SIG-M5 (cell line): ENCODE measurements at places on chromosomes 6 and 20.

DNA sequence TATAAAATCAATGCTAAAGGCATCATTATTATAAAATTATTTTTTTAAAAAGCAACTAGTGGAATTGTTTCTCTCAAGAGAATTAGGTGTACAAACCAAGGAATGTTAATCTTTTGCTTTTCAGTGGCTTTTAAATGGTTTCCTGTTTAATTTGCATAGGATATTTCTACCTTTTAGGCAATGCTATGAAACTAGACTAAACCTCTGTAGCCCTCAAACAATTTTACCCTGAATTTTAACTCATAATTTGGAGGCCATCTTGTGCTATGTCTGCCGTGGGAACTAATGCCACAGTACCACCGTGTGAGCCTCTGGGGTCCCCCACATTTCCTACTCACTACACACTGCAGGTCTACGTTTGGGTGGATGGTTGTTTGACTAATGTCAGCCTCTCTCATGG lies 20.6 kb downstream of the PHACTR2 start:
- no peak for DNase-seq

- no peak for DNase-seq
These were observed 35.8 kb downstream of the TBX18 start for GRCh38 chr6:84728602-84729001.

DNA sequence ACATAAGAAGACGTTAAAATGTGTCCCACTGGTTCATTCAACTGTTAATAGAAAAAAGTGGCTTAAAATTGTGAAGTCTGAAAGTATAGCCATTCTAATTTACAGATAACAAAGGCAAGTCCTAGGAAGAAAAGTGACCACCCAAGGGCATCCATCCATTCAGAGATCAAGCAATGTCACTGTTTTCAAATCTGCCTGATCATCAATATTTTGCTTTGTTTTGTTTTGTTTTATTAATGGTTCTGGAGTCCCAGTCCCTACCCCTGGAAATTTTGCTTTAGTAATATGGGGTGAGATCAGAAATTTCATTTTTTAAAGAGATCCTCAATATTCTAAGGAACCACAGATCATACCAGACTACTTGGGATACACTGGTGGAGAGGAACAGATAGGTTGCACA lies 17.3 kb downstream of the KIAA0408 start:
- no peak for DNase-seq

GRCh38 chr20:20847814-20848213 lies 135.4 kb upstream of the RALGAPA2 start:
- DNase-seq = no peak

DNA sequence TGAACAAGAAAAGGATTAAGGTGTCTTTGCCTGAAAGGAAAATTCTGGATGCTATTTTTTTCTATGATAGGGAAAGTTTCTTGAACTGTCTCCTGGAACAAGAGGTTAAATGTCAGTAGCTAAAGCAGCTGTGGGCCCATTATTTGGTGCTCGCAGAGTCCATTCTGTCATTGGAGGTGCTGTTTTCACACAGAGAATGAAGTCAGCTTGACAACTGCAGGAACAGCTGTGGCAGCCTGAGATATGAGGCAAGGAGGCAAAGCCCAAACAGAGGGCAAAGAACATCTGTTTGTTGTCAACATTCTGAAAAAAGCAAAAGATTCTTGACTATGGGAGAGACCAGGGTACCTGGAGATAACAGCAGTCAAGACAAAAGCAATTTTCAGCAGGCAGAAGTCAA lies 548.2 kb downstream of the KIF16B start:
- DNase-seq = no peak

- DNase-seq = no peak
These were observed 196.0 kb downstream of the MYLK4 start for GRCh38 chr6:2554651-2555260.

- no peak for DNase-seq
These were observed 220.4 kb downstream of the FARS2 start for GRCh38 chr6:5481750-5482149.

- no peak for DNase-seq
These were observed 140.1 kb upstream of the SNX9 start for GRCh38 chr6:157682856-157683481.

DNA sequence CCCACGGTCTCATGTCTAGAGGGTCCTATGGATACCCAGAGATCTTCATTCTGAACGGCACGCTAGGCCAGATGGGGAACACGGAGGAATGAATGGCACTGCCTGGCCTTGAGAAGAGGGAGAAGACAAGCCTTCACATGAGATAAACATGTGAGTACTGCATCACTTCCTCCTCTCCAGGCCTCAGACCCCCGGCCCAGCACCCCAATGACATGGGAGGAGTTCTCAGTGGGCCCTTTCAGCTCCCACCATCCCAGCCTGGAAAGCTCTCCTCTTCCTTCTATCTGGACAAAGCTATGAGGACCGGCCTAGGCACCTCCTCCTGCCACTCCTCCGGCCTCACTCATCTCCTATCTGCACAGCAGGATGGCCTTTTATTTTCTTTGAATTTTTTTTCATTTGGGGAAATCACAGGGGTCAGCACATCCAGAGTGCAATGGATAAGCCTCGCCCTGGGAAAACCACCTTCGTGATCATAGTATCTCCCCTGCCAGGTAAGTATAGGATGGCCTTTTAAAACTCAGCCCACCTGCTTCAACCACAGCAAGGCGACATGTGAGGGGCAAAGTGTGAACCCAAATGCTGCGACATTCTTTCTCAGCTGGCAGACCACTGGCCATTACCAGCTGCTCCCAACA lies 39.2 kb upstream of the CDKN1A start:
- DNase-seq = no peak

GRCh38 chr6:10434235-10434634 lies 19.4 kb upstream of the TFAP2A start:
- no peak for DNase-seq

DNA sequence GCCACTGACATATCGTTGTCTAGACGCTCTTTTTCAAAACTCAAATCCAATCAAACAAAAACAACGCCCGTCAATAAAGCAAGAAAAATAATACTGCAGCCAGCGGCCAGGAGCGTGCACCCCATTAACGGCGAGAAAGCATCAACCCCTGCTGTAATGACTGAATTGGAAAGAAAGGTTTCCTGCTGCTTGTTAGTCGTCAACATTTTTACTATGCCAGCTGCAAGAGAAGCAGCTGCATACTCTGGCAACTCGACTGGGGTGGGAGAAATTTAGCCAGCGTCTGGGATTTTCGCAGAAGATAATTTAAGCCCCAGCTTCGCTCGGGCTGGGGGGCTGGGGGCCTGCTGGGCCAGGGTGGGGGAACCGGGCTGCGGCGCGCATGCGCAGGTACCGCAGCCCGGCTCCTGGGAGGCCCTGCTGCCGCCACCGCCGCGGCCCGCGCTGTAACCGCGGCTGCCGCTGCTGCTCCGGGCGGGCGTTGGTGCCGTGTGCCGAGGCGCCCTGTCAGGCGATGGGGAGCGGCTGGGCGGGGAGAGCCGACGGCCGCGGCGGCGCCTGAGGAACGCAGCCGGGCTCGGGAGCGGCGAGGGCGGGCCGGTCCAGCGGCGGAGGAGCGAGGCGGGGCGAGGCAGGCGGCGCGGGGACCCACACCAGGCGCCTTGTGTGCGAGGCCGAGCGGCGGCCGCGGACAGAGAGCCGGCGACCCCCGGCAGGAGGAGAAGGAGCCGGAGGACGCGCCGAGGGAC lies 732 bp upstream of the STXBP5 start:
- DNase-seq = no peak

GRCh38 chr6:54327631-54328030 lies 19.4 kb downstream of the TINAG start:
- no peak for DNase-seq

DNA sequence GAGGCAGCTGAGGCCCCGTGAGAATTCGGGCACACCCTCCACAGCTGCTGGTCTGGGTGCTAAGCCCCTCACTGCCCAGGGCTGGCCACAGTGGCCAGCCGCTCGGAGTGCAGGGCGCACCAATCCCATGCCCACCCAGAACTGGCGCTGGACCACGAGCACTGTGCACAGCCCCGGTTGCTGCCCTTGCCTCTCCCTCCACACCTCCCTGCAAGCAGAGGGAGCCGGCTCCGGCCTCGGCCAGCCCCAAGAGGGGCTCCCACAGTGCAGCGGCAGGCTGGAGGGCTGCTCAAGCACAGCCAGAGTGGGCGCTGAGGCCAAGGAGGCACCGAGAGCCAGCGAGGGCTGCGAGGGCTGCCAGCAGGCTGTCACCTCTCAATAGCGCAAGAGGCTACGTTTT lies 35.0 kb downstream of the CGA start:
- DNase-seq = no peak

DNA sequence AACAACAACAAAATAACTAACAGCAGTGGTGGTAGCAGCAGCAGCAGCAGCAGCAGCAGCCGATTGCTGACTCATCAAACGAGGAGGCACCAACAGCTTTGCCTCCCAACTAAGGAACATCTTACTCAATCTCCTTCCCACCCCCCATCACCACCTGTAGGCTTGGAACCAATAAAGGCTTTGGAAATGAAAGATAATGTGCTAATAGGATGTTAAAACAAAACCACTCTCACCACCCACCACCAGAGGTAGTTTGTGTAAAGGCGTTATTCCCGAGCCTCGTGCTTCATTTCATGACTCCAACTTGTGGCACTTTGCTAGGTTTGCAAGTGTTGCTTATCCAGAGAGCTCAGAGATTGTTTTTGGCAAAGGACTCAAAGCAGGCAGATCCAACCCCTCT lies 346.5 kb downstream of the CD83 start:
- DNase-seq = no peak

GRCh38 chr20:51154708-51155690 lies 132.1 kb upstream of the KCNG1 start:
- no peak for DNase-seq

DNA sequence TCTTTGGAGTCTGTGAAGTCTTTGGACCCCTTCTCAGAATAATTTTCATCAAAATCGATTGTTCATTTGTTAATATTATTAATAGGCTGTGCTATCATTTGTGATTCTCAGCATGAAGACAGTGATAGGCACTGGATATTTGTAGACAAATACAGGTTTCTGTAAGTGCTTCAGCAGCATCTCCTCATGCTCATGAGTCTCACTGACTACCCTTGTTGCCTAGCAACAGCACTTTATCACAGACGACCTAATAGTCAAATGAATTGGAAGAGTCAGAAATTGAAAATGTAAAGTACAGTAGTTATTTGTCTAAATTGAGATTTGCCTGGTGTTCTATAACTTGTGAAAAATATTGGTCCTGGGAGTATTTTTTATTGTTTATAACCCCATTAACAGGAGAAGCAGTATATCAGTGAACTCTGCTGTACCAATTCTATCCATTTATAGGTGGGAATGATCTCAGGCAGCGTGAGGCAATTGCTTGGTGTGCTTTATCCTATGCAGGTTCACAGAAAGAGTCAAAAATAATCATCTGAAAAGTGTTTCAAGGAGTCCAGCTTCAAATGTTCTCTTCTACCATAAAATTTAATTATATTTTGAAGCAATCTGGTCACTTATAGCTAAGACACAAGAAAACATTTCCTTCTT lies 684.6 kb downstream of the RFPL4B start:
- no peak for DNase-seq

DNA sequence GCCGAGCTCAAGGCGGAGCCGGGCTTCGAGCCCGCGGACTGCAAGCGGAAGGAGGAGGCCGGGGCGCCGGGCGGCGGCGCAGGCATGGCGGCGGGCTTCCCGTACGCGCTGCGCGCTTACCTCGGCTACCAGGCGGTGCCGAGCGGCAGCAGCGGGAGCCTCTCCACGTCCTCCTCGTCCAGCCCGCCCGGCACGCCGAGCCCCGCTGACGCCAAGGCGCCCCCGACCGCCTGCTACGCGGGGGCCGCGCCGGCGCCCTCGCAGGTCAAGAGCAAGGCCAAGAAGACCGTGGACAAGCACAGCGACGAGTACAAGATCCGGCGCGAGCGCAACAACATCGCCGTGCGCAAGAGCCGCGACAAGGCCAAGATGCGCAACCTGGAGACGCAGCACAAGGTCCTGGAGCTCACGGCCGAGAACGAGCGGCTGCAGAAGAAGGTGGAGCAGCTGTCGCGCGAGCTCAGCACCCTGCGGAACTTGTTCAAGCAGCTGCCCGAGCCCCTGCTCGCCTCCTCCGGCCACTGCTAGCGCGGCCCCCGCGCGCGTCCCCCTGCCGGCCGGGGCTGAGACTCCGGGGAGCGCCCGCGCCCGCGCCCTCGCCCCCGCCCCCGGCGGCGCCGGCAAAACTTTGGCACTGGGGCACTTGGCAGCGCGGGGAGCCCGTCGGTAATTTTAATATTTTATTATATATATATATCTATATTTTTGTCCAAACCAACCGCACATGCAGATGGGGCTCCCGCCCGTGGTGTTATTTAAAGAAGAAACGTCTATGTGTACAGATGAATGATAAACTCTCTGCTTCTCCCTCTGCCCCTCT lies 1.1 kb downstream of the CEBPB start:
- no peak for DNase-seq

DNA sequence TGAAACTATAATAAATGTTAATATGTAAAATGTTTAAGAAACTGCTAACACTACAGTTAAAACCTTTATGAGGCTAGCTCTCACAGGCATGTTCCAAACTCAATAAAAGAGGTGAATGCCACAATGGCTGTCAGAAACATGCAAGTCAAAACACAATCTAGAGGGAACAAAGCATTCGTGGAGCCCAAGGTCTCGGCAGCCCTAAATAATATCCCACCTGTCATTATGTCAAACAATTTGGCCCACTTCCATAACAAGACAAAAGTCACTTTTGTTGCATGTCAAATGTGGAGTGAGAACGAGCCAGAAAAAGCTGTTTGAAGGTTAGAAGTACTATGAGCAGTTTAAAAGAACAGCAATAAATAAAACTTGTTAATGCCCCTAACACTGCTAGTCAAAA lies 181.9 kb downstream of the GMDS start:
- DNase-seq = no peak

- no peak for DNase-seq
These were observed 11.3 kb upstream of the RBCK1 start for GRCh38 chr20:396619-397431.

DNA sequence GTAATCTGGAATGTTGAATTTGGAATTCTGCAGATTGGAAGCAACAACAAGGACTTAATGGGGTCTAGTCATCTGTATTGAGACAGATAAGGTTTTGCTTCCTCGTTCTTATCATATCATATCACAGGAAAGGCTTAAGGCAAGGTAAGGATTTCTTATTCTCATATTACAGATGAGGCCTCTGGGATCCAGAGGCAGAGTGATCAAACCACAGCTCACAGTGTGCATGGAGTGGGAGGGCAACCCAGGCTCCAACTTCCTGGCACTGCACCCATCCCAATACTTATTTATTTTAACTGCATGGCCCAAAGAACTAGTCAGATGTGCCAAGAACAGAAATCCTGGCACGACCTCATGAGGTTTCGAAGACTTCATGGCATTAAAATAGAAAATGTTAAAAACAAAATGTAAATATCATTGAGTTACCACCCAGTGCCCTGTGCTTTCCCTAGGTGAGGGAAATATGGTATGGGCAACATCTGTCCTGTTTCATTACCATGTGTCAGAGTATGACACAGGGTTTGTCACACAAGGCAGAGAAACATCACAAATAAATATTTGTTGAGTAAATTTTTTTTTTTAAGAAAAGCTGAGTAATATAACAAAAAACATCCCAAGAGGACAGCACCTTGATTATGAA lies 191.9 kb downstream of the ISM1 start:
- DNase-seq = no peak

DNA sequence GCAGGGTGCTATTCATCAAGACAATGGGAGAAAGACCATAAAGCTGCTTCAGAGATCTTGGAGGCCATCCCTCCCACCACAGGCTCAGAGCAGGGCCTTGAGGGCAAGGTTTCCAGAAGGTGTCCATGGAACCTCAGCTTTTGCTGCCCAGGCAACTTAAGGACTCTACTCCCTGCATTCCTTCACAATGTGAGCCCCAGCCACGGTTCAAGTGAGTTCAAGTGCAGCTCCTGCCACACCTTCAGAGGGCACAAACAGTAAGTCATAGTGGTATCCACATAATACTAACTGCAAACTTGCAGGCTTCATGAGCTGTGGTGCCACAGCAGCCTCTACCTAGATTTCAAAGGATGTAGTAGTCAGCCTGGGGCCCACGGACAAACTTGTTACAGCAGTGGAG lies 144.0 kb upstream of the C6orf118 start:
- no peak for DNase-seq
